ENCODE measurements at places on chromosomes 6 and 20.
A peak's percentile ranks its signal among the peaks of the same experiment; 100 is the strongest.

GRCh38 chr6:147742440-147742839 lies 233.9 kb downstream of the SAMD5 start:
- no peak for DNase-seq

- DNase-seq, result peak; percentile 79
These were observed 993 bp downstream of the STX16 start for GRCh38 chr20:58651946-58652605.

GRCh38 chr6:119643876-119644275 lies 294.3 kb upstream of the MAN1A1 start:
- no peak for DNase-seq

DNA sequence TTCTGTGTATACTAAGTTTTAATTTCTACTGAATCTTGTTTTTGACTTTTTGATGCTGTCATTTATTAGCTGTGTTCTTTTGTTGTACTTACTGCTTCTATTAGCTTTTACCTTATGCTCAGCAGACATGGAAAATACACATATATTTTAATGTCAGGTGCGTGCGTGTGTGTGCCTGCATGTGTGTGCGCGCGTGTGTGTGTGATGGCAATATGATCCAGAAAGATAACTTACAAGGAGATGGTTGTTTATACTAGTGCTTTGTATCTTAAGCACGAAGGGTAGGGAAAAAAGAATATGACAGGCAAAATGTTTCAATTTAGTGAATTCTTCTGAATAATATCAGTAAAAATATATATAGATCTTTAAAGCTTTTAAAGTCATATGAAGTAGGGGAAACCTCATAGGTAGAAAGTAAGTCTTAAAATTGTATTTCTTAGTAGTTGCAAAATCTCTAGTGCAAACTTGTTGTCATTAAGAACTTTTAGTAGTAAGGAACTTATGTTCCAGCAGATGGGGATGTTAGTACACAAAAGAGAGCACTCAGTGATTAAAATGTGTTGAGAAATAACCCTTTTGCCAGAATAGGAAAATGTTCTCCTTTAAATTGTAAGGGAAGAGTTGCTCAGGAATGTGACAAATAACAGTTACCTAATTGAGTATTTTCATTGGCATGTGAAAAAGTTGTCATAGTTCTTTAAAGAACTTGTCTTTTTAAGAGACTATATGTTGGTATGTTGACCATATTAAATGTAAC lies 13.2 kb downstream of the QKI start:
- DNase-seq, result peak; percentile 71

GRCh38 chr20:58522666-58523065 lies 7.5 kb upstream of the APCDD1L start:
- DNase-seq, result no peak

DNA sequence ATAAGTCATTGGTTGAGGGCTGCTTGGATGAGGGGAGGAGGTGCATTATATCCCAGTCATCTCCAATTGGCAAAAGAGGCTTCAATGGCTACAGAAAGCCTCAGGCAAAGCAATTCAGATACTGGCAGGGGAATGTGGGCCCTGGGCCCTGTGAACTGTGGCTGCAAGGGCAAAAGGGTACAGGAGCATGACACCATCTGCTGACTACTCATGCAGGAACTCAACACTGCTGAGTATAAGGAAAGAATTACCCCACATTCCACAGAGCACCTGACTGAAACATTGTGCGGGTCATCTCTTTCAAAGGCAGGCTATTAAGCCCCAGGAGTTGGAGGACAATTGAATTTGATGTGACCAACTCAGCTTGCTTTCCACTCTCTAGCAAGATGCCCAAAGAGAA lies 92.1 kb upstream of the SPTLC3 start:
- no peak for DNase-seq

- no peak for DNase-seq
These were observed 33.5 kb downstream of the SMAP1 start for GRCh38 chr6:70700922-70701876.

DNA sequence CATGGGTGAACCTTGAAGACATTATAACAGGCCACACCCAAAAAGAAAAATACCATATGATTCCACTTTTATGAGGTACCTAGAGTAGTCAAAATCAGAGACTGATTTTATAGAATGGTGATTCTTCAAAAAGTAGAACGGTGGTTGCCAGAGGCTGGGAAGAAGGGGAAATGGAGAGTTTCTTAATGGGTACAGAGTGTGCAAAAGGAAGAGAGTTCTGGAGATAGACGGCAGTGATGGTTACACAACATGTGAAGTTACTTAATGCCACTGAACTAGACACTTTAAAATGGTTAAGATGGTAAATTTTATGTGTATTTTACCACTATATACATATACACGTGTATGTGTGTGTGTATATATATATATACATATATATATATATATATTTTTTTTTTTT lies 80.8 kb downstream of the PRND start:
- no peak for DNase-seq

GRCh38 chr6:100237821-100238220 lies 226.9 kb downstream of the SIM1 start:
- DNase-seq, result no peak

DNA sequence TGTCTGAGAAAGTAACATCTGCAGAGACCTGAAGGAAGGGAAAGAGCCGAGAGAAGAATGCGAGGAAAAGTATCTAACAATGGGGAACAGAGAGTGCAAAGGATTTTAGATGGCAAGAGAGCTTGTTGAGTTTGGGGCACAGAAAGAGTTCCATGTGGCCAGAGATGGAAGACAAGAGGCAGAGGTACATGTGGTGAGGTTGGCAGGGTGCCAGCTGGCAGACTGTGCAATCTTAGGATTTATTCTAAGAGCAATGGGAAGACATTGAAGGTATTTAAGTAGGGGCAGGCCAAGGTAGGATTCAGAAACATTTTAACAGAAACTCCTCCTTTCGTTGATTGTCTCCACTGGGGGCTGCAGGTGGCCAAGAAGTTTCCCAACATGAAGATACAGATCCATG lies 20.4 kb upstream of the LBP start:
- DNase-seq, result no peak

GRCh38 chr20:38538789-38539188 lies 42.2 kb upstream of the ADIG start:
- DNase-seq, result no peak

DNA sequence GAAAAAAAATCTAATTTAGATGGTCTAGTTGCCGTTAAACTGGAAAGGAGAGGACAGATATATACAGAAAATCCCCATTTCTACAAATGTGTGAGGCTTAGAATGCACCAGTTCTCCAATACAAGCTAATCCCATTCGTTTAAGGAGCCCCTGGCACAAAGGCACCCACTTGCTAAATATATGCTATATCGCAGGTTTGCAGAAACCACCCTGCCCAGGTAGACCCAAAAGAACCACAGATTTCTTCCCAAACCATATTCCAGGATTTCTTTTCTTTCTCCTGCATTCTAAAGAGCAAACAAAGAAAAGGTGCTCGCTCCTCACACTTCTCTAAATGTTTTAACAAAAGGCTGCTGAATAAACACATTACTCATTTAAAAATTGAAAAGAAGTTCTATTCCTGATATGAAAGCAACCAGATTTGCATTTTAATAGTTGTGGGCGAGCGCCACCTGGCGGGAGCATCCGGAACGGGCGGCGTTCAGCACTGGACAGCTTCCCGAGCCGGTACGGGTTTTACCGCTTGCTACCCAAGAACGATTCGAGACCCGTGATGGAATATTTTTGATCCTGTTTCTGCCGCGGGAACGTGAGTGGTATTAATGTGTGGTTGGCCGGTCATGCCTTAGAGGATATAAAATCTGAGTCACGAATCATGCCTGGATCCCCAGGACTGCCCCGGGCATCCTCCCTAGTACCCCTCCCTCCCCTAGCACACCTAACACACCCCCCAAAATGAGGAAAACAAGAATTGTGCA lies 2.1 kb downstream of the PTPRT start:
- peak; percentile 66 for DNase-seq

Measured in SK-MEL-5 (cell line).